ENCODE measurements at places on chromosomes 1 and 21. TPM values are rescaled to one million over a fixed set of nuclear protein-coding genes. Genes with fewer than 3 reads are reported as not detected.

DNA sequence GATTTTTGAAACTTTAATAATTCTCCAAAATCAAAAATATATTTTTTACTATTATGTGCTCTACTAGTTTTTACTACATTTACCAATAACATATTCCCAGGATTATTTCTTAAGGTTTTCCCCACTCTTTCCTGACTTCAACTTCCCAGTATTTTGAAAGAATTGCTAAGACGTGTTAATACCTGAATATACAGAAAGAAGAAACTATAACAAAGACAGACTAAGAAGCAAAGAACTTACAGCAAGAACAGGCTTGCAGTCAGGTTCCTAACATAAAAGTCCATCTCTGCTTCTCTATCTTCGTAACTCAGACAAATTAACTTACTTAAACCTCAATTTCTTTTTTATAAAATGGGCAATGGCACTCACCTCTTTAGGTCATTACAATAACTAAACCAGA is 63.2 kb downstream of the SRSF11 start:
- H3K36me3 ChIP-seq, result no peaks in the 10 kb centered on the region
- no peak overlapping the region for H3K4me3 ChIP-seq
- H3K27me3 ChIP-seq, result no peaks in the 10 kb centered on the region
- DNase-seq, result no peak
- H3K4me1 ChIP-seq, result no peaks in the 10 kb centered on the region

The TNNI3K gene
- polyA plus RNA-seq, result not detected

DNA sequence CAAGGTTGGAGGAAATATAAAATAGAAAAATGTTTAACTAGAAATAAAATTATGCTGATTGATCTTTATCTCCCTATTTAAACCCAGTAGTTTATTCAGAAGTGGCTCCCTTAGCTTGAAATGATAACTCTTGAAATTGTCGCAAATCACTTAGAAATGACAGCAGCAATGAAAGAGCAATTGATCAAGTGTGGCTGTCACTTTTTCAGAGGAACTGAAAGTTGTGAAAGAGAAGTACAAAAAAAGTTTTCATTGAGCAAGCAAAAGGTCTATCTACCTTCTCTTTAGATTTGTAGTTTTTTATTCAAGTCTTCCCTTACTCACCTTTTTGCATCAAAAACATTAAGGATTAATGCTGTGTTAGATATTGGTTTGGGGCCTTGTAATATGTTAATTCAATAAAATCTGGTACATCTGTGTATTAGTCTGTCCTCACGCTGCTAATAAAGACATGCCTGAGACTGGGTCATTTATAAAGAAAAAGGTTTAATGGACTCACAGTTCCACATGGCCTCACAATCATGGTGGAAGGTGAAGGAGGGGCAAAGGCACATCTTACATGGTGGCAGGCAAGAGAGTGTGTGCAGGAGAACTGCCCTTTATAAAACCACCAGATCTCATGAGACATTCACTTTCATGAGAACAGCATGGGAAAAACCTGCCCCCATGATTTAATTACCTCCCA is 48.3 kb downstream of the LRRC8C start:
- H3K27me3 ChIP-seq, result no peaks in the 10 kb centered on the region
- peaks cover 27% of the 10 kb centered on the region for H3K4me1 ChIP-seq
- DNase-seq, result peak; percentile 51

The THEM5 gene
- polyA plus RNA-seq, result not detected

DNA sequence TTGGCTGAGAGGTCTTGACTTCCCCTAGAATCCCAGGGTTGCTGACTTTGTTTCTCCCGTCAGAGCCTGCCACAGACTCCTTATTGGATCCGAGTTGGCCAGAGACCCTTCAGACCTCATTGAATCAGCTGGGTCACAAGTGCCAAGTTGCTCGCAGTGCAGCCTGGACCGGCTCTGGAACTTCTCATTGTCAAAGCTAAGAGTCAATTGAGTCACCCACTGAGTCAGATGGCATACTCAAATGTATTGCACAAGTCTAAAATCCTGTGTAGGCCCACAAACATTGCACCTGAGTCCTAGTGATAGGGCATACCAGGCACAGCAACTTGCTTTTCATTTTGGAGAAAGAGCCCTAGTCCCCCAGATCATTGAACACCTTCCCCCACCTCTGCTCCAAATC is 20.4 kb upstream of the SCAF4 start:
- no peak overlapping the region for H3K4me3 ChIP-seq
- no peaks in the 10 kb centered on the region for H3K36me3 ChIP-seq
- peaks cover 11% of the 10 kb centered on the region for H3K4me1 ChIP-seq

The OR14K1 gene
- polyA plus RNA-seq, result not detected

The DPYD gene
- 20.3 TPM for polyA plus RNA-seq

- H3K4me3 ChIP-seq, result no peak overlapping the region
- no peak for DNase-seq
- no peaks in the 10 kb centered on the region for H3K36me3 ChIP-seq
- H3K27ac ChIP-seq, result peak overlapping the region; percentile 41
These were observed 390.4 kb downstream of the PTPRU start for GRCh38 chr1:29626726-29627125.

The OR2M3 gene
- polyA plus RNA-seq, result not detected

The MAD2L2 gene
- polyA plus RNA-seq, result 56.6 TPM

GRCh38 chr1:99600782-99601181 is 45.1 kb upstream of the PALMD start:
- no peak overlapping the region for H3K27ac ChIP-seq
- peaks cover 5% of the 10 kb centered on the region for H3K27me3 ChIP-seq
- H3K36me3 ChIP-seq, result no peaks in the 10 kb centered on the region
- no peak overlapping the region for H3K4me3 ChIP-seq
- no peak for DNase-seq
- no peaks in the 10 kb centered on the region for H3K4me1 ChIP-seq

The RASSF5 gene
- polyA plus RNA-seq, result 166 TPM

The HAO2 gene
- not detected for polyA plus RNA-seq

- DNase-seq, result no peak
- H3K27ac ChIP-seq, result peak overlapping the region; percentile 100
- no peaks in the 10 kb centered on the region for H3K27me3 ChIP-seq
- H3K4me1 ChIP-seq, result peaks cover 6% of the 10 kb centered on the region
These were observed 455 bp downstream of the BSDC1 start for GRCh38 chr1:32393832-32394140.

The PSMD4 gene
- polyA plus RNA-seq, result 341 TPM

- H3K36me3 ChIP-seq, result no peaks in the 10 kb centered on the region
- no peak for DNase-seq
- H3K4me3 ChIP-seq, result no peak overlapping the region
- no peaks in the 10 kb centered on the region for H3K27me3 ChIP-seq
- peaks cover 2% of the 10 kb centered on the region for H3K4me1 ChIP-seq
- H3K27ac ChIP-seq, result peak overlapping the region; percentile 51
These were observed 73.3 kb downstream of the MRPL37 start for GRCh38 chr1:54273092-54273794.

DNA sequence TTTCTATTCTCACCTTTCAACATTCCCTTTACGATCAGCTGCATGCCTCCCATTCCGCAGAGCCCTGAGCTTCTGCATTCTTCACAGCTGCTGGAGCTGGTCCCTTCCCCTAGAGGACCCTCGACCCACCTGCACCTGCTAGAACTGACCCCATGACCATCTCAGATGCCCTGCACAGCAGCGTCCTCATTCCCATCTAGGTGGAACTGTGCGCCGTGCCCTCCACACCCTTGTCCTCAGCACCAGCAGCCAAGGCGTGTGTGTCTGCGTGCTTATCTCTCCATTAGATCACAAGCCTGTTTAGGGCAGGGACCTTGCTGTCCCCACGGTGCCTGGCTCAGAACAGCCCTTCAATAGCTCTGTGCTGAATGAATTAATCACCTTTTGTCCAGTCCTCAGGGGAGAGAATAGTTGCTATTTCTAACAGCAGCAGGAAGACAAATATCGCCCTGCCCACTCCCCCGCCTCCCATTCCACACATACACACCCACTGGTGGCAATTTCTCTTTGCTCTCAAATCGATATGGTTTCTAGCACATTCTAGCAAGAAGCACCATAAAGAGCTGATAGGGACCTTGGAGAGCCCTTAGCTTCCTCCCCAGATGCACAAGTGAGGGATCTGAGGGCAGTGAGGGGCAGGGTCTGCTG is 61.7 kb downstream of the KCNN3 start:
- no peak for DNase-seq
- H3K4me3 ChIP-seq, result peak overlapping the region; percentile 6
- no peak overlapping the region for H3K27ac ChIP-seq
- H3K4me1 ChIP-seq, result peaks cover 28% of the 10 kb centered on the region

DNA sequence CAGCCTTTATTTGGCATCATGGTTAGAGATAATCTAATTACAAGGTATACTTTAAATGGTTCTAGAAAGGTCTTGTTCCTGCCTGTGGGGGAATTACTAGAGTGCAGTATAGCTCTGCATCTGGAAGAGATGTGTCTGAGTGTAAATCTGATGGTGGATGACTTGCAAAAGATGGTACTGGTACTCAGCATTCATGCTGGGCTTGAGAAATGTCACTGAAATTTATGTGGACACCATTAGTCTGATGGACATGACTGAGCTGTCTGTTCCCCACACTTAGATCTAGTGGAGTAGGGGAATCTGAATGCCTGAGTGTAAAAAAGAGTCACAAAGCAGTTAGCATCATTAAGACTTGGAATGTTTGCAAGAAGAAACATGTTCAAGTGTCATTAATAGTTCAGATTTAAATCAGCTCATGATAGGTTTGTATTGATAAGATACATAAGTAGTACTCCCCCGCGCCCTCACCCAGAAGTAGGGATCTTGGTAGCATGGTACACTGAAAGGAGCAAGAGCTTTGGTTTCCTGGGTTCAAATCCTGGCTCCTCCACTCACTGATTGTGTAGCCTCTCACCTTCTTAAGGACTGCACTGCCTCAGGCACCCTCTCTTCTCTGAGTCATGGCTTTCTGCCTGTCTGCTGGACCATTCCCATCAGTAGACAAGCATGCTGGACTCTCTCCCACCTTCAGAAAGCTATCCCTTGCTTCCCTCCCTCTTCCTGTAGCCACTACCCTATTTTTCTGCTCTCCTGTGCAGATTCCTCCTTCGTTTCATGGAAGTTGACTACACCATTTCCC is 292.9 kb downstream of the NFIA start:
- DNase-seq, result no peak
- no peaks in the 10 kb centered on the region for H3K36me3 ChIP-seq
- H3K4me1 ChIP-seq, result no peaks in the 10 kb centered on the region
- no peak overlapping the region for H3K27ac ChIP-seq

GRCh38 chr1:152388889-152389288 is 25.2 kb downstream of the CRNN start:
- peaks cover 54% of the 10 kb centered on the region for H3K27me3 ChIP-seq
- no peaks in the 10 kb centered on the region for H3K36me3 ChIP-seq
- H3K4me1 ChIP-seq, result no peaks in the 10 kb centered on the region
- H3K4me3 ChIP-seq, result no peak overlapping the region
- H3K27ac ChIP-seq, result no peak overlapping the region

DNA sequence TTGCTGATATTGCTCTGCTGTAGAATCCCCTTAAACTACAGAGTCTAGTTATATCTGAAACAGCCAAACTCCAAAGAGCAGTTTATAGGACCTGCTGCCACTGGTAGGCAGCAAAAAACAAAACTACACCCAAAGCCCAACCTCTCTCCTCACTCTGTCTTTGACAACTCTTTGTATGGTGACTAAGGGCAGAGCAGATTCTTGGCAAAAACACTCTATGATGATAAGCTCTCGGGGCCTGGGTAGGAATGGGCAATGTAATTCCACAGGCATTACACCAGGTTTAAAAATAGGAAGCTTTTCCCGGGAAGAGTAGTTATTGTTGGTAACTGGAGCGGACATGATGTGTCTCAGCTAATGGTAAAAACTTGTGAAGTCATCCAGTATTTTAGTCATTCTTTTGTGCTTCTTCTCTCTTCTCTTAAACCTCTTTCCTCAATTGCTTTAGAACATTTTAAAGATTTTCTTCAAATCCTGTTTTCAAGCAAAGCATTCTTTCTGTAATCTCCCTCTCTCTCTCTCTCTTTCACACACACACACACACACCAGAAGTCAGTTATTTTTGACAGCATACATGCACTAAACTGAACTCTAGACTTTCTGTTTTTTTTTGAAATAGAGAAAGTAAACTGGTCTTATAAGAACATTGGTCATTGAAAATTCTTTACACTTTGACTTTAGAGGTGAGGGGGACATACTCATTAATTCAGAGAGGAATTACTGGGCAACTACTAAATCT is 193.5 kb downstream of the PAPPA2 start:
- H3K4me1 ChIP-seq, result no peaks in the 10 kb centered on the region
- no peak overlapping the region for H3K4me3 ChIP-seq
- H3K27ac ChIP-seq, result no peak overlapping the region

The TRIM45 gene
- polyA plus RNA-seq, result not detected

All from naive B cell (primary cell).